ENCODE measurements at places on chromosomes 2 and 18. TPM values are rescaled to one million over a fixed set of nuclear protein-coding genes. Genes with fewer than 3 reads are reported as not detected.

Gene CREG2
- total RNA-seq, result not detected

Gene RNU2-63P
- total RNA-seq, result 21.5 TPM

Gene VIL1
- total RNA-seq, result not detected

Gene TCF7L1
- total RNA-seq, result not detected

Gene RBKS
- 2.3 TPM for total RNA-seq

Gene OTOS
- not detected for total RNA-seq

Gene SPC25
- total RNA-seq, result 40.0 TPM

Gene MC4R
- total RNA-seq, result not detected

Gene CFC1
- total RNA-seq, result not detected

DNA sequence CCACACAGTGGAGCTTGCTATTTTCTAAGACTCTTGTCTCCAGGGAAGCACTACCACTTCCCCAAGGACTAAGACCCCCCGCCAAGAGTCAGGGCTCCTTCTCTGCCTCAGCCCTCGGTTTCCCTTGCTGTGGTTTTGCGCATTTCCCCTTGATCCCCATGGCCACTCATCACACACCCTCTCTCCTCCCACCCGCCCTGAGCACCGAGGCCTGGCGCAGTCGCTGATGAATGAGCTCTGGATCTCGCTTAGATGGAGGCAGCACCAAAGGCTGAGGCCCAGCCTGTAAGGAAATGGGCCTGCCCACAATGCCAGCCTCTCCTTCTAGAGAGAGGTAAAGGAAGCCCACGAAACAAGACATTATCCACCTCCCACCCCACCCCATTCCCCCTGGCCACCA is 96.9 kb downstream of the TNS1 start:
- H3K4me3 ChIP-seq, result peak overlapping the region; percentile 49
- peaks cover 30% of the 10 kb centered on the region for H3K27me3 ChIP-seq
- H3K27ac ChIP-seq, result peak overlapping the region; percentile 36
- DNase-seq, result no peak
- peaks cover 28% of the 10 kb centered on the region for H3K4me1 ChIP-seq

GRCh38 chr2:109736177-109736827 is 57.8 kb upstream of the RGPD5 start:
- no peak overlapping the region for H3K4me3 ChIP-seq
- no peak for DNase-seq
- no peaks in the 10 kb centered on the region for H3K36me3 ChIP-seq
- H3K27ac ChIP-seq, result no peak overlapping the region
- H3K4me1 ChIP-seq, result no peaks in the 10 kb centered on the region
- peaks cover 12% of the 10 kb centered on the region for H3K27me3 ChIP-seq

GRCh38 chr2:127632592-127633489 is 13.1 kb upstream of the GPR17 start:
- peaks cover 9% of the 10 kb centered on the region for H3K4me1 ChIP-seq
- H3K4me3 ChIP-seq, result no peak overlapping the region
- no peaks in the 10 kb centered on the region for H3K27me3 ChIP-seq
- H3K36me3 ChIP-seq, result no peaks in the 10 kb centered on the region

- H3K4me3 ChIP-seq, result no peak overlapping the region
- H3K36me3 ChIP-seq, result no peaks in the 10 kb centered on the region
- H3K27me3 ChIP-seq, result no peaks in the 10 kb centered on the region
These were observed 36.8 kb upstream of the ACADL start for GRCh38 chr2:210262036-210262435.

DNA sequence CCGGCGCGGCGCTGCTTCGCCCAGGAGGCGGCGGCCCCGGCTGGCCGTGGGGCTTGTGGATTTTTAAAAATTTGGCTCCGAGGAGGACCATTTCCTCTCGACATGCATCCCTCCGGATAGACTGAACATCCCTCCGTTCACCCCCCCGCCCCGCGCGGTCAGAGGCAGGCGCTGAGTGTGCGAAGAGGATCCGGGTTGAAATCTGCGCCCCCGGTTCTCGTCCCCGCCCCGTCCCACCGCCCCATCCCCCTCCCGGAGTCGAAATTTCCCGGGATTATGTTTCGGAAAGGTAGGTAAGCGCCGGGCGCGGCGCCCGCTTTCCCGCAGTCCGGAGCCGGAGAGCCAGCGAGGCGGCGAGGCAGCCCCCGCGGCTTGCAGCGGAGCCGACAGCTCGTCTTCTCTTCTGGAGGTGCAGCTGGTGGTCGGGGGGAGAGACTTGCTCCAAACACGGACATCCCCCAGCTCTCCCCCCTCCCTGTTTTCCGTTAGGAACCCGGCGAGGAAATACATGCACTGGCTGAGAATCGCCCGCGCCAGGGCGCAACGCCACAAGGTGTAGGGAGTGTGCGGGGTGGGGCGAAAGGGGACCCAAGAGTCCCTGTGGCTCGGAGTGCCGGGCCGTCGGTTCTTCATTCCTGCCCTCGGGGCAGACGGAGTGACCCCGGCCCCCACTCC is at the start of gene PRKCE:
Gene PRKCE, plus strand, starts transcription at position 261 of the 675 bp plus-strand sequence.
- H3K4me3 ChIP-seq, result peak within 1 kb of the TSS; percentile 99
- peak within 1 kb of the TSS; percentile 100 for H3K27ac ChIP-seq
- peaks cover 6% of the 10 kb centered on the region for H3K36me3 ChIP-seq
- peak; percentile 59 for DNase-seq
- H3K27me3 ChIP-seq, result peaks cover 2% of the 10 kb centered on the region

GRCh38 chr18:26792661-26793060 is 72.8 kb downstream of the AQP4 start:
- no peaks in the 10 kb centered on the region for H3K4me1 ChIP-seq
- peaks cover 5% of the 10 kb centered on the region for H3K27me3 ChIP-seq
- no peak overlapping the region for H3K4me3 ChIP-seq
- no peak for DNase-seq
- no peaks in the 10 kb centered on the region for H3K36me3 ChIP-seq

GRCh38 chr2:96528700-96529375 is 7.7 kb upstream of the ARID5A start:
- H3K4me1 ChIP-seq, result peaks cover 64% of the 10 kb centered on the region
- H3K27me3 ChIP-seq, result peaks cover 2% of the 10 kb centered on the region
- no peaks in the 10 kb centered on the region for H3K36me3 ChIP-seq

GRCh38 chr2:201496785-201497184 is 45.2 kb downstream of the STRADB start:
- peaks cover 10% of the 10 kb centered on the region for H3K36me3 ChIP-seq
- H3K27me3 ChIP-seq, result peaks cover 15% of the 10 kb centered on the region
- H3K27ac ChIP-seq, result no peak overlapping the region

Measured in activated naive CD8-positive, alpha-beta T cell treated with anti-CD3 and anti-CD28 coated beads, Interleukin-2, amount 10 ng/mL, durations not matched to agents 7 days and 5 days (primary cell).